ENCODE measurements at places on chromosomes 5 and 9. TPM values are rescaled to one million over a fixed set of nuclear protein-coding genes. Genes with fewer than 3 reads are reported as not detected.

GRCh38 chr5:116661419-116661818 lies 86.8 kb upstream of the SEMA6A start:
- no peak for DNase-seq

GRCh38 chr9:100056561-100056960 lies 42.2 kb downstream of the ERP44 start:
- no peak for DNase-seq

GRCh38 chr5:158709279-158709678 lies 390.4 kb downstream of the EBF1 start:
- no peak for DNase-seq

DNA sequence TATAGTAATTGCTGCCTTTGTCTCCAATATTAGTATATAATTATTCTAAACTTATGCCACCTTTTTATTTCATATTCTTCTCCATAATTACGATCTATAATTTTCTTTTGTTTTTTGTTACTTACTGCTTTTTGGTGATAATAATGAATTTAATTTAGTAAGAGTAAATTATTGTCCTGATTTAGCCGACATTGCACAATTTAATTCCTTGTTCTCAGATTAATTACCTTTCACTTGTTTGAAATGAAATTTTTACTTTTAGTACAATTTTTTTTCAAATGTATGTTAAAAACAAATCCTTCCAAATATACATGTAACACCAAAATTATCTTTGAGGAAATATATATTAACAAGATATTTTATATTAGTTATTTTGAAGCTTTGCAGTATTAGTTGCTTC lies 163.3 kb downstream of the GIN1 start:
- no peak for DNase-seq

DNA sequence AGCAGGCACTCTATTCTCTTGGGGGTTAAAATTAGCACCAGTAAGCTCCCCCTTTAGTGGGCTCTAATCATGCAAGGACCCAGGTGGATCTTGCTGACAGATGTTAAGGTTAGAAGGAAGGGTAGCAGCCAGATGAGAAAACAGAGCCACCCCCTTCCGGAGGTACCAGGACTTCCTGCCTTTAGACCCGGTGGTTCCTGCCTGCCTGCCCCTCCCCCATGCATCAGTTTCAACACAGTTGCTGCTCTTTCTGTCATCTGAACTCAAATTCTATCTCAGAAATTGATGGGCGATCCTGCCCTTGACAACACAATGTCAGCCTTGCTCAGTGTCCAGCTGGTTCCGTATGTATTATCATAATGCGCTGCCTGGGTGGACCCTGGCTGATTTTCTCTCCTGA lies 287.3 kb downstream of the EBF1 start:
- DNase-seq: peak; percentile 72

- no peak for DNase-seq
Measured at GRCh38 chr5:112560371-112560770, 141.3 kb upstream of the EPB41L4A start.

DNA sequence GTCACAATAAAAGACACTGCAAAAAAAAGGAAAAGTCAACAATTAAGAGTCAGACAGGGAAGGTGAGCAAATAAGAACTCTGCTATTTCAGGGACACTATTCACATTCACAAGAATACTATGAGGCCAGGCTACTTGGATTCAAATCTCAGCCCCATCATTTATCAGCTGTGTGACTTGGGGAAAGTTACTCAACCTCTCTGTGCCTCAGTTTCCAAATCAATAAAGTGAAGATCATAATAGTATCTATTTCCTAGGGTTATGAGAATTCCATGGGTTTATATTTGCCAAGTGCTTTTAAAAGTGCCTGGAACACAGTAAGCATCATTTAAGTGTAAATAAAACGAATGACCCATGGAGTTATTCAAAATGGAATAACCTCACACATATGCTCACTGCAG lies 56.4 kb downstream of the ALDH7A1 start:
- no peak for DNase-seq

GRCh38 chr5:42720251-42720650 lies 36.4 kb upstream of the CCDC152 start:
- no peak for DNase-seq

- DNase-seq: no peak
Measured at GRCh38 chr5:115246361-115246991, 16.2 kb downstream of the PGGT1B start.

GRCh38 chr9:19173598-19174125 lies 46.4 kb upstream of the PLIN2 start:
- no peak for DNase-seq

- no peak for DNase-seq
Measured at GRCh38 chr9:125896404-125896803, 149.2 kb downstream of the PBX3 start.

GRCh38 chr9:88753691-88754367 lies 218.9 kb downstream of the NXNL2 start:
- DNase-seq: peak; percentile 75

GRCh38 chr5:11075035-11075805 lies 314.2 kb upstream of the DAP start:
- DNase-seq: no peak

- no peak for DNase-seq
Measured at GRCh38 chr9:137265496-137266161, 10.5 kb downstream of the NELFB start.

GRCh38 chr9:131661568-131662288 lies 78.1 kb downstream of the RAPGEF1 start:
- DNase-seq: no peak

- no peak for DNase-seq
Measured at GRCh38 chr9:95572381-95573151, 55.8 kb upstream of the PTCH1 start.

GRCh38 chr5:119810217-119810616 lies 180.9 kb downstream of the FAM170A start:
- no peak for DNase-seq

DNA sequence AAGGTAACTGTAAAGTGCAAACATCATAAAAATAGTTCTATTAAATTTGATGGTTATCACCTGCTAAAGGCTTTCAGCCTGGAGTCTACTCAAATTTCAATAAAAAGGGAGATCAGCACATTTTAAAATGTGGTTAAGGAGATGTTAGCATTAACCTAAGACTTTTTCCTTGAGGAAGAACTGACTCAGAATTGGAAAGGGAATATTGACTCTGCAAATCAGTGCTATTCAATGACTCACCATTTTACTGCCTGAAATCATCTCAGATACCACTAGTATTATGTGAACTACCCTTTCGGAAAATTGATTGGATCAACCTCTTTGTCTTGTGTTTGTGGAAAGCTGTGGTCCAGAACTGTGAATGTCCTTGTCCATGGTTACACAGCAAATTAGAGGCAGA lies 113.3 kb downstream of the ADRB2 start:
- no peak for DNase-seq

- peak; percentile 93 for DNase-seq
Measured at GRCh38 chr5:143402553-143403333, 743 bp downstream of the NR3C1 start.

- DNase-seq: no peak
Measured at GRCh38 chr5:126360467-126360866, 62.7 kb upstream of the GRAMD2B start.

GRCh38 chr9:35395706-35396101 lies 94.2 kb upstream of the RUSC2 start:
- peak; percentile 42 for DNase-seq

GRCh38 chr5:100905259-100905914 lies 2.3 kb upstream of the ST8SIA4 start:
- DNase-seq: no peak

- DNase-seq: no peak
Measured at GRCh38 chr5:71828291-71829040, 109.4 kb downstream of the CARTPT start.

- DNase-seq: no peak
Measured at GRCh38 chr9:18545636-18546360, 71.8 kb downstream of the ADAMTSL1 start.

The CD274 gene
- total RNA-seq: 4.5 TPM

The PAEP gene
- total RNA-seq: not detected

The AK1 gene
- 37.4 TPM for total RNA-seq

The GPR107 gene
- total RNA-seq: 32.9 TPM

The FXN gene
- 4.2 TPM for total RNA-seq

The CARTPT gene
- 24.7 TPM for total RNA-seq

The PCDHB12 gene
- total RNA-seq: 2.5 TPM

The TAF11L6 gene
- not detected for total RNA-seq

The SOX30 gene
- total RNA-seq: not detected

The FCN2 gene
- not detected for total RNA-seq

The LCN15 gene
- total RNA-seq: not detected

The CD72 gene
- total RNA-seq: 1.4 TPM

Data from esophagus muscularis mucosa (tissue), 4 donors.